ENCODE measurements at places on chromosomes 13 and 19.
A peak's percentile ranks its signal among the peaks of the same experiment; 100 is the strongest.

DNA sequence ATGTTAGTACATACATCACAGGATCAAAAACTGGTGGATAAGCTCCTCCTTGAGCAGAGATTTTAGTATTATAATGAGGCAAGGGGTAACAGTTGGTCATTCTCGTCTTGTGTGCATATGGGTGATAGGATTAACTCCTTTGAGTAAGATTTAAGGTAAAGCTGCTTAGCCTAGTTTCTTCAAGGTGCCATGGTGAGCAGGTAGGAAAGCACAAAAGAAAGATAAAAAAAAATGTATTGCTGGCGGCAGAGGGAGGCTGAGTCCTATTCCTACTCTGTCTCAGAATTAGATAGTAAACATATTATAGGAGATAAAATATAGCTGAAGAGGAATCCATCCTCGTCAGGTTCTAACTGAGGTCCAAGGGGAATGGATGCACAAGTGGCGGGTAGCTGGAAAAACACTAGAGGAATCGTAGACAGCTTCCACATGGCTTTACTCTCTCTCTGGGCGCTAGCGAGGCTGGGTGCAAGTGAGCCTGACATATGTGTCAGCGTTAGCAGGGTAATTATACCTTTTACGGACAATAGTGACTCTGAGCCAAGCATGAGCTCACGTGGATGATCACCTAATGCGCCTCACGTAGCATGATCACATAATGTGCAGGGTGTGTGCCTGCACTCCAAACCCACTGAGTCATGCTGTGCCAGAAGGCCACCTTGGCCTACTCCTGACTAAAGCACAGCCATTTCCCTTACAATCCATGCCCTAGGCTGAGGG lies 734.3 kb upstream of the MIR17HG start:
- DNase-seq, result no peak

DNA sequence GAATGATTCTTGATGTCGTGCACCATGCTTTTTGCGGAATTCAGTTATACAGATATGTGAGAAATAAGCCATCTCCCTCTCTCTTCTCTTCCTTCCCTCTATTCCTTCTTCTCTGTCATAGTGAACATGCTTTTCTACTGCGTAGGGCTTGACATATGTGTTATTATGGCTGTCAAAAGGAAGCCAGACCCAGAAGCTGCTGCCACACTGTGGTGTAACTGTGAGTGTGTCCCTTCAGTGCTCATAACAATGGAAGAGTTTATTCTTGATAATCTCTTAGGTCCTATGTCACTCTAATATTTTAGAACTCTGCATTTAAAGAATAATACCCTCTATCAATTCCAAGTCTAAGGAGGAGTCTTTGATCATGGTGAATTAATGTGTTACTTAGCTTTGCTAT lies 208.9 kb upstream of the TMTC4 start:
- no peak for DNase-seq

DNA sequence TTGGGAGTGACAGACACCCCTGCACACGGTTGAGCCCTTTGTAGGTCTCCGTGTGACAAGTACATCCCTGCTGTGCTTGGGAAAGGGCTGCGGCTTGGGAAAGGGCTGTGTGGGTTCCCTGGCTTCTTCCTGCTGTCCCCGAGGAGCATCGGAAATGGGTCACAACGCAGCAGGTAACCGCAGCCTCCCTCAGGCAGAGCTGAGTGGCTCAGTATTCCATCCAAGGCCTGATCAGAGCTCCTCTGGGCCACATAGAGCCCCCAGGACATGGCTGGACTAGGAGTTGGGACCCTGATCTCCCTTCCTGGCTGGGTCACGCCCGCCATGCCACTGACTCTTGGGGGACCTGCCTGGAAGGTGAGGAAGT lies 16.3 kb downstream of the TECR start:
- no peak for DNase-seq

DNA sequence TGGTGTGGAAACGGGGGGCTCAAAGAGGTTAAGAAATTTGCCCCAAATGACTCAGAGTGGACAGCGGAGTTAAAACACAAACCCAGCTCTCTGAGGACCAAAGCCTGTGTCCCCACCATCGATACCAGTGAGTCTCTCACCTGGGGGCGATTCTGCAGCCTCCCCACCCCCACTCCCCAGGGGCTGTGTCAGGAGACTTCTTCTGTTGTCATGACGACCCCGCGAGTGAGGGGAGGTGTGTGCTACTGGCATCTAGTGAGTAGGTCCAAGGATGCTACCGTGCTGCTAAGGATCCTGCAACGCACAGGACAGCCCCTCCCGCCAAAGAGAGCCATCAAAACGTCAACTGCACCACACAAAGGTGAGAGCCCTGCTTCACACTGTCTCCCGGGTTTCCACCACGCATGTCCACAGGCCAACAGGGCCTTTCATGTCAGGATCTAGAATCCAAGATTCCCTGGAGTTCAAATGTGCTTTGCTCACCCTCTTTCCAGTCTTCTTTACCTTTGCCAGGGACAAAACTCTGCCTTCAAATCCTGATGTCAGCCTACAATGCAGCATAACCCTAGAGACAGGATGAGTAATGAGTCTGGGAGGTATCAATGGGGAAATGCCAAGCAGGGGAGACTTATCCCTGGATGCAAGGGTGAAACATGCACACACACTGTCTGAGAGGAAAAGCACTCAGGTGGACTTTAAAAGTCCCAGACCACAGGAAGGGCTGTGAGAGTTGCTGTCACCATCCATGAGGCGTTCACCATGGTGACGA lies 3.9 kb downstream of the RANBP3 start:
- DNase-seq, result no peak

- DNase-seq, result no peak
These were observed 20.7 kb downstream of the POMP start for GRCh38 chr13:28679628-28680027.

- DNase-seq, result no peak
These were observed 54.0 kb upstream of the GPR183 start for GRCh38 chr13:99361197-99361596.

GRCh38 chr13:90402613-90403012 lies 944.9 kb upstream of the MIR17HG start:
- no peak for DNase-seq

DNA sequence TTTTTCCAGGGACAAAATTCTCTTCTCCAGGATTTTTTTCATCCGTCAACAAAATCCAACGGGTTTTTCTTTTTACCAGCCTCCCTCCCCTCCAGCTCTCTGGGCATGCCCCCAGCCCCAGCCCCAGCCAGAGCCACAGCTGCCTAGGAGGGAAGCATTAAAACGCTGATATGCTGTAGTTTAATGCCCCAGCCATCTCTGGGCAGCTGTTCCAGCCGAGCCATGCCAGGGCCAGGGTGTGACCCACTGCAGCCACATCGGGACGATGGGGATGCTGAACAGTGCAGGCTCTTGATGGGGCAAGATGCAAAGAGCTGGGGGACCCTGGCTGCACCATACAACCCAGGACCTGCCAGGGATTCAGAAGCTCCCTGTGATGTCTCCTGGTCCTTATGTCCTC lies 32.1 kb downstream of the TSHZ3 start:
- no peak for DNase-seq

GRCh38 chr19:15563931-15564330 lies 51.1 kb upstream of the CYP4F8 start:
- DNase-seq, result no peak

GRCh38 chr19:42436006-42436405 lies 6.7 kb downstream of the CXCL17 start:
- DNase-seq, result no peak

GRCh38 chr13:27035892-27036235 lies 135.7 kb downstream of the USP12 start:
- DNase-seq, result no peak

DNA sequence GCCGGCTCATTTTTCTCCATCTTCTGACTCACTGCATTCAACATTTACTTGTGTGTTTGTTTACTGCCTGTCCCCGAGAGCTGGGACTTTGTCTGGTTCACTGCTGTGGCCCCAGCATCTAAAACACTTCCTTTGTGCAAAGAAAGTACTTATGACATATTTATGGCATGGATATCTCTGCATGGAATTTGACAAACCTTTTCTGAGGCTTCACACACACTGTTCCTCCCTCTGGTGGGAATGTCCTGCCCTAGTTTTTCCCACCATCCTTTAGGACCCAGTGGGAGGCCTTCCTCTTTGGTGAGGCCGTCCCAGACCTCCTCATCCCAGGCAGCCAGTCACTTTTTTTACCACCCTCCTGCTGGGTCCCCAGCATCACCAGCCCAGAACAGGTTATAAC lies 1.4 kb upstream of the SRRM5 start:
- no peak for DNase-seq

- no peak for DNase-seq
These were observed 1.2 kb upstream of the CEACAM4 start for GRCh38 chr19:41627966-41628675.

- no peak for DNase-seq
These were observed 4.5 kb downstream of the SPART start for GRCh38 chr13:36341718-36342117.

- peak; percentile 68 for DNase-seq
These were observed 21.6 kb downstream of the MAST3 start for GRCh38 chr19:18119013-18119716.

DNA sequence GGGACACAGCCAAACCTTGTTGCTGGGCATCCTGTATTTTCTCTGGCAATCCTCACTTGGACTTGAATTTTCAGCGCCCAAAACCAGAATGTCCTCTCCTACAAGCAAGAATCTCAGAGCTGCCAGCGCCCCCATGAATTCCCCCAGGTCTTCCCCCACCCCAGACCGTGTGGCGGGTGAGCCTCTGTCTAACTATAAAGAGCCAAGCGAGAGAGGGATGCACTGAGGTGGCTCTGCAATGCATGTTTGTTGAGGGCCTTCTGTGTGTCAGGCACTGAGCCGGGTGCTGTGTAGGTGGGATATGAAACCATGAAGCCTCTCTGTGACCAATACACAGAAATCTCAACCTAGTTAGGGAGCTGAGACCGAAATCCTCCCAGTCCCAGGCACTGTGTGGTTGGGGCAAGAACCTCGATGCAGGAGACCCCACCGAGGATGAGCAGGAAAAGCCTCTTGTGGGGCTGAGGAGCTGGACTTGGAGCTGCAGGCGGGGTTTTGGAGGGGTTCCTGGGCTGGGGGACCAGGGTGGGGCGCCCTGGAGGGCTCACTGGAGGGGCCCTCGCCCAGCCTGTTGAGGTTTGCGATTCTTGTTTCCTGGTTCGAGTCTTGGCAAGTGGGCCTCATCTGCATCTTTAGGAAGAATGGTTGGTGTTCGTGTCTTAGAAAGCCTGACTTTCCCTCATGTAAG lies 12.4 kb upstream of the PROZ start:
- DNase-seq, result no peak

- no peak for DNase-seq
These were observed 14.5 kb downstream of the ARHGEF7 start for GRCh38 chr13:111129465-111130115.

DNA sequence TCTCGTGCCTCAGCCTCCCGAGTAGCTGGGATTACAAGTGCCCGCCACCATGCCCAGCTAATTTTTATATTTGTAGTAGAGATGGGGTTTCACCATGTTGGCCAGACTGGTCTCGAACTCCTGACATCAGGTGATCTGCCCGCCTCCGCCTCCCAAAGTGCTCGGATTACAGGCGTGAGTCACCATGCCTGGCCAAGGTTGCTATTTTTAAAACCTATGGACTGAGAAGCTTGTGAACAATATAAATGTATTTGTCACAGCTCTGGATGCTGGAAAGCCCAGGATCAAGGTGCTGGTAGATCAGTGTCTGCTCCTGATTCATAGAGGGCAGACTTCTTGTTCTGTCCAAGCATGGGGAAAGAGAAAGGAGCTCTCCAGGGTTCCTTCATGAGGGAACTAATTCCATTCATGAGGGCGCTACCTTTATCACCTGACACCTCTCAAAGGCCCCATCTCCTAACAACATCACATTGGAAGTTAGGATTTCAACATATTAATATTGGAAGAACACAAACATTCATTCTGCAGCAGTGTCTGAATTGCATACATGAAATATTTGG lies 16.1 kb downstream of the CARD8 start:
- DNase-seq, result no peak

DNA sequence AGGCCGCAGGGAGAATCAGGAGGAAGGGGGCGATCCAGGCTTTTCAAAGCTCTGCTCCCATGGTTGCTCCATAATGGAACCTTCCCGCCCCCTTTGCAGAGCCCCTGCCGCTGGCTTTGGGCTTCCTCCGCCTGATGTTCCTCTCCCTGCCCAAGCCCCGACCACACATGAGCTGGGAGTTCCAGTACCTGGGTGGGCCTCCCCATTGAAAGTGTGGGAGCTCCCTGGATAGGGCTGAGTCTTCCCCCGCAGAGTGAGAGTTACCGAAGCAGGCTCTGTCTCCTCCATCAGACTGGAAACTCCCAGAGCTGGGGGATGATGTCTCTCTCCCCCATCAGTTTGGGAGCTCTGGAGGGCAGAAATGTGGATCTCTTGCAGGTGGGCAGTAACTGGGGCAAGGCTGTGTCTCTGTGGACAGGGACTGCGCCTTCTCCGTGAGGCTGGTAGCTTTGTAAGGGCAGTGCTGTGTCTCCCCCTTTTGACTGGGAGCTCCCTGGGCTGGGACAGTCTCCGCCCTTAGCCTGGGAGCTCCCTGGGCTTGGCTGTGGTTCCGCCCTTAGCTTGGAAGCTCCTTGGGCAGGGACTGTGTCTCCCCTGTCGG lies 722 bp downstream of the DCAF15 start:
- peak; percentile 31 for DNase-seq

- no peak for DNase-seq
These were observed 13.7 kb upstream of the SOX1 start for GRCh38 chr13:112053167-112053743.
